ENCODE measurements at places on chromosomes 16 and 17. TPM values are rescaled to one million over a fixed set of nuclear protein-coding genes. Genes with fewer than 3 reads are reported as not detected.

The KCNH4 gene
- not detected for total RNA-seq

The SOX15 gene
- 0.32 TPM for total RNA-seq

The KREMEN2 gene
- total RNA-seq, result not detected

The NOD2 gene
- 0.07 TPM for total RNA-seq

The UBALD2 gene
- 13.2 TPM for total RNA-seq

The CPSF4L gene
- total RNA-seq, result not detected

The KRTAP1-5 gene
- total RNA-seq, result not detected

The TMEM170A gene
- total RNA-seq, result 14.5 TPM

The SMIM5 gene
- not detected for total RNA-seq

The ITGAD gene
- total RNA-seq, result not detected

The DPEP1 gene
- not detected for total RNA-seq

The OTOP2 gene
- not detected for total RNA-seq

The ZACN gene
- not detected for total RNA-seq

The CDYL2 gene
- 2.2 TPM for total RNA-seq

The MSLN gene
- total RNA-seq, result not detected

The TP53TG3F gene
- not detected for total RNA-seq

The SMPD3 gene
- total RNA-seq, result 0.07 TPM

The CACNG4 gene
- total RNA-seq, result 6.9 TPM

The GABARAP gene
- 459 TPM for total RNA-seq

The ATP2A1 gene
- 1.8 TPM for total RNA-seq

The CSF3 gene
- total RNA-seq, result not detected

The VWA3A gene
- total RNA-seq, result not detected

The KRTAP4-9 gene
- not detected for total RNA-seq

The ABCA6 gene
- total RNA-seq, result 0.30 TPM

The MYH8 gene
- not detected for total RNA-seq

The INO80E gene
- 64.6 TPM for total RNA-seq

The HOXB8 gene
- not detected for total RNA-seq

The NHLRC4 gene
- total RNA-seq, result not detected

The PITPNM3 gene
- total RNA-seq, result 5.7 TPM

The G6PC1 gene
- not detected for total RNA-seq

The MAPK8IP3 gene
- total RNA-seq, result 66.0 TPM

The GNG13 gene
- not detected for total RNA-seq

The PPY gene
- total RNA-seq, result not detected

The HES7 gene
- 0.70 TPM for total RNA-seq

All from chondrocyte (in vitro differentiated cells).